ENCODE measurements at places on chromosomes 7 and 10. TPM values are rescaled to one million over a fixed set of nuclear protein-coding genes. Genes with fewer than 3 reads are reported as not detected.

The PTN gene
- 43.1 TPM for total RNA-seq

The VAX1 gene
- not detected for total RNA-seq

The NKX6-2 gene
- not detected for total RNA-seq

The TRPV5 gene
- total RNA-seq = not detected

The C10orf143 gene
- 3.0 TPM for total RNA-seq

The ZDHHC4 gene
- total RNA-seq = 57.3 TPM

The MINPP1 gene
- total RNA-seq = 14.2 TPM

The HDAC9 gene
- 4.4 TPM for total RNA-seq

The PSD gene
- total RNA-seq = 4.6 TPM

The FBXL13 gene
- total RNA-seq = 6.0 TPM
